ENCODE measurements at places on chromosomes 6 and 20.

- no peaks in the 10 kb centered on the region for H3K36me3 ChIP-seq
- no peak for DNase-seq
- H3K27me3 ChIP-seq, result peaks cover 2% of the 10 kb centered on the region
- H3K4me1 ChIP-seq, result peaks cover 15% of the 10 kb centered on the region
Measured at GRCh38 chr20:8795404-8795803, 273.5 kb upstream of the PLCB4 start.

GRCh38 chr6:4178737-4179333 lies 43.5 kb upstream of the ECI2 start:
- peaks cover 13% of the 10 kb centered on the region for H3K4me1 ChIP-seq
- H3K4me3 ChIP-seq, result no peak overlapping the region
- no peak overlapping the region for H3K27ac ChIP-seq
- H3K36me3 ChIP-seq, result peaks cover 4% of the 10 kb centered on the region

GRCh38 chr6:37168811-37169495 lies 999 bp upstream of the PIM1 start:
- H3K4me3 ChIP-seq, result peak overlapping the region; percentile 93
- no peak for DNase-seq
- peaks cover 9% of the 10 kb centered on the region for H3K36me3 ChIP-seq
- peaks cover 9% of the 10 kb centered on the region for H3K27me3 ChIP-seq

DNA sequence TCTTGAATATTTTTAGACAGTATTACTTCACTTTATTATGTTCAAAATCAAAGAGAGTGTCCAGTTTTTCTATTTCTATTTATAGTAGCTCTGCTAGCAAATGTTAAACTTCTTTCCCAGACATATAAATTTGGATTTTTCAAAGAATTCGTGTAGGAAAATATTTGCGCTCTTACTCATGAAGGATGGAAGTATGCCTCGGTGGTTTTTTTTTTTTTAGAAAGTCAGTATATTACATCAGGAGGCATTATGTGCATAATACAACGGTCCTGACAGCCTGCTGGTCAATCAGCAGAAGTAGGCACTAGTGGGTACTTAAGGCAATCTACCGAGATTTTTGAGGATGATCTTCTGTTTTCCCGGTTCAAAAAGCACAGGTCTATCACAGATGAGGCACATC lies 249.3 kb downstream of the TBX18 start:
- H3K27ac ChIP-seq, result no peak overlapping the region
- no peaks in the 10 kb centered on the region for H3K4me1 ChIP-seq
- no peak for DNase-seq
- no peak overlapping the region for H3K4me3 ChIP-seq

- no peak overlapping the region for H3K27ac ChIP-seq
- no peaks in the 10 kb centered on the region for H3K36me3 ChIP-seq
- no peak for DNase-seq
- no peak overlapping the region for H3K4me3 ChIP-seq
- no peaks in the 10 kb centered on the region for H3K27me3 ChIP-seq
Measured at GRCh38 chr20:52624281-52624680, 347.9 kb upstream of the TSHZ2 start.

DNA sequence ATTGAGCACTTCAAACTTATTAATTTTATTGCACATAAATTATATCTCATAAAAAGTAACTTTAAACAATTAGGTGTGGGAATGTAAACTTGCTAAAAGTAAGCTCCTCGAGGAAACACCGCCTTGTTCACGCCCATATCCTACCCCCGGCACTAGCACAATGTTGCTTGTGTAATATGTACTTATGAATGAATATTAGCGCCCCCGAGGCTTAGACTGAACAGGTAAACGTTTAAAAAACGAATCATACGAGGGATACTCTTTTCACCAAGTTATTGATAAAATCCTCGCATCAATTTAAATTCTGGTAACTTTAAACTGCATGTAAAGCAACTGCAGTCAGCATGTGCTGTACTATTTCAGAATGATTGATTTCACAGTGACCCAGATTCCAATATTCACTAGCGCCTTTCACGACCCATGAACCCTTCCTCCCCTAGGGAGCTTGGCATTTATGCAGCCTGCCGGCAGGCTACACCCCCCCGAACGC lies 637 bp downstream of the TFB1M start:
- H3K27ac ChIP-seq, result peak overlapping the region; percentile 94
- no peak for DNase-seq
- H3K27me3 ChIP-seq, result no peaks in the 10 kb centered on the region
- H3K4me1 ChIP-seq, result no peaks in the 10 kb centered on the region
- H3K36me3 ChIP-seq, result peaks cover 4% of the 10 kb centered on the region

DNA sequence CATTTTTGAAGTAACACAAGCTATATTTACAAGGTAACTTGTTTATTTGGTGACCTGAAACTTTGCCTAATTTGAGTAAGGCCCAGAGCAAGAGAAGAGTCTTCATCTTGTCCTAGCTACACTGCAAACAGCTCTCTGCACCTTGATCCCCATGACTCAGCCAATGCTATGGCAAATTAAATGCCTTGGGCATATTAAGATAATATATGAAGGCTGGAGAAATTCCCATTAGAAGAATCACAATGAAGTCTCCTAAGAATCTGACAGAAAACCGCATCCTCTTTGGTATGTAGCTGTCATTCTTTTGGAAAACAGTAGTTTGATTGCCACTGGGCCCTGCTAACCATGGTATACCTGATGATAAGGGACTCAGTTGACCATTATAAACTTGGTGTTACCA lies 204.5 kb downstream of the UBE3D start:
- no peaks in the 10 kb centered on the region for H3K4me1 ChIP-seq
- H3K4me3 ChIP-seq, result no peak overlapping the region
- H3K36me3 ChIP-seq, result no peaks in the 10 kb centered on the region
- DNase-seq, result no peak
- no peaks in the 10 kb centered on the region for H3K27me3 ChIP-seq
- no peak overlapping the region for H3K27ac ChIP-seq

- no peaks in the 10 kb centered on the region for H3K36me3 ChIP-seq
- no peak overlapping the region for H3K4me3 ChIP-seq
- peaks cover 1% of the 10 kb centered on the region for H3K27me3 ChIP-seq
- H3K27ac ChIP-seq, result no peak overlapping the region
Measured at GRCh38 chr6:53433261-53433950, 84.7 kb upstream of the ELOVL5 start.

- peaks cover 2% of the 10 kb centered on the region for H3K4me1 ChIP-seq
- no peak overlapping the region for H3K4me3 ChIP-seq
- H3K36me3 ChIP-seq, result no peaks in the 10 kb centered on the region
- no peak for DNase-seq
- no peaks in the 10 kb centered on the region for H3K27me3 ChIP-seq
Measured at GRCh38 chr6:123913863-123914262, 110.2 kb downstream of the NKAIN2 start.

DNA sequence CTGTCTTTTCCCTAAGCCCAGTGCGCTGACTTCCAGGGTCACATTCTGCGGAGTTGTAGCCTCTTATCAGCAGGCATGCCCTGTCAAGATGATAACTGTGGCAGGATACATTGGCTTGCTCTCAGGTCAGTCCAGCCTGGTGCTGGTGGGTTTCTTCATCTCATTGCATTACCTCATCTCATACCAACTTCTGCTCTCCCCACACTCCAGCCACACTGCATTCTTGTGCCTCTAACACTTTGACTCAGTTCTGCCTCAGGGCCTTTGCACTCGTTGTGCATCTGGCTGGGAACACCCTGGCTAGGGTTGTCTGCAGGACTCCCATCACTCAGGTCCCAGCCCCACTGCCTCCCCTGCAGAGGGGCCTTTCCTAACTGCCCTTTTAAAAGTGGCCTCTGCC lies 110.3 kb upstream of the BACH2 start:
- DNase-seq, result no peak
- no peaks in the 10 kb centered on the region for H3K36me3 ChIP-seq
- no peak overlapping the region for H3K27ac ChIP-seq
- peaks cover 2% of the 10 kb centered on the region for H3K27me3 ChIP-seq

- peaks cover 4% of the 10 kb centered on the region for H3K36me3 ChIP-seq
- H3K27me3 ChIP-seq, result peaks cover 9% of the 10 kb centered on the region
- no peak overlapping the region for H3K27ac ChIP-seq
- H3K4me1 ChIP-seq, result peaks cover 7% of the 10 kb centered on the region
- no peak for DNase-seq
Measured at GRCh38 chr6:170176136-170176897, 114.6 kb downstream of the DLL1 start.

DNA sequence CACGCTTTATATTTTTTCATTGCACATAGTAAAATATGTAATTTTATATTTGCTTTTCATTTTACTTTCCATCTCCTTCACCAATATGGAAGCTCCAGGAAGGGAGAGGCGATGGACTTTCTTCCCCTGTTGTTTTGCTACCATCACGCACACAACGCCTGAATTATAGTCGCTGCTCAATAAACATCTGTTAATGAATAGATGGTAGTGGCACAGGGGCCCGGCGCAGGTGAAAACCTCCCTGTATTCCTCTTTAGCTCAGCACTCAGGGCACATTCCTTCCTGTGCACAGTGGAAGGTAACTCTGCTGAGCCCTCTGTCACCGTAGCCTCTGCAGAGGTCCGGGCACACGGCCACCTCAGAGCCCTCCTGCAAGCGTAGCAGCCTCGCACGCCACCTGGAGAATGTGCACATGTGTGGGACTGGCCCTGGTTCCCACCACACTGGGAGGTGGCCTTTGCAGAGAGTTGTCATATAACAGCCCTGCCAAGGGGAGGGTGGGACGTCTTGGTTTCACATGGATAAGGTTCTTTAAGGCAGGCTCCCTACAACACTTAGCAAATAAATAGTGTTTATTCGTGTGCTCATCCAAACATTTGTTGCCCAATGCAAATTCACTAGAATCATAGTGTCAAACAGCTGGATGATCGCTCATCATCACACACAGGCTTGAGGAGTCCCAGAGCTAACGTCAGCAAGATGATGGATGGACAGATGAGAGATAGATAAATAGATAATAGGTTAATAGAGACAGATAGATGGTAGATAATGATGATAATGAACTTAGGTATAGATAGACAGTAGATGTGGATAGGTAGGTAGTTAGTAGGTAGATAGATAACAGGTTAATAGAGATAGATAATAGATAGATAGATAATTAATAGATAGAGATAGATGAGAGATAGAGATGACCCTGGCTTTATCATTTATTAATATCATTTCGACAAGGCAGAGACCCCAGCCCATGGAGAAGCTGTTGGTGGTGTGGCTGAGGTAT lies 32.3 kb upstream of the AFDN start:
- no peak for DNase-seq
- peak overlapping the region; percentile 32 for H3K4me3 ChIP-seq
- peak overlapping the region; percentile 67 for H3K27ac ChIP-seq

DNA sequence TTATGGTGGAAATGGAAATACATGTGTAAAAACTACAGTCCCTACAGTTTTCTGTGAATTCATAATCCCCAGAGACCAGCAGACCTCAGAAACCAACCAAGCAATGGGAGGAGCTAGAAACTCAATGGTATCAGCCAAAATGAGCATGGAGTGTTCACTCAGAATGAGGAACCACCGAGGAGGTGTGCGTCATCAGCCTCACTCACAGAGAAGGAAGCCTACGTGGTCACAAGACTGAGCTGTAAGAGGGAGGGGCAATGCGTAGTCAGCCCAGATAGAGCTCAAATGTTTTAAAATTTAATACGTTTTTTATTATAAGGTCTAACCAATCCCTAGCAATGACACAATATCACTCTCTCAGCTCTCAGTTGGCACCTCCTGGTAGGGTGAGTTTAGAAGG lies 17.4 kb downstream of the MYLK4 start:
- peaks cover 2% of the 10 kb centered on the region for H3K27me3 ChIP-seq
- DNase-seq, result no peak
- no peak overlapping the region for H3K27ac ChIP-seq
- no peaks in the 10 kb centered on the region for H3K36me3 ChIP-seq
- peaks cover 3% of the 10 kb centered on the region for H3K4me1 ChIP-seq

DNA sequence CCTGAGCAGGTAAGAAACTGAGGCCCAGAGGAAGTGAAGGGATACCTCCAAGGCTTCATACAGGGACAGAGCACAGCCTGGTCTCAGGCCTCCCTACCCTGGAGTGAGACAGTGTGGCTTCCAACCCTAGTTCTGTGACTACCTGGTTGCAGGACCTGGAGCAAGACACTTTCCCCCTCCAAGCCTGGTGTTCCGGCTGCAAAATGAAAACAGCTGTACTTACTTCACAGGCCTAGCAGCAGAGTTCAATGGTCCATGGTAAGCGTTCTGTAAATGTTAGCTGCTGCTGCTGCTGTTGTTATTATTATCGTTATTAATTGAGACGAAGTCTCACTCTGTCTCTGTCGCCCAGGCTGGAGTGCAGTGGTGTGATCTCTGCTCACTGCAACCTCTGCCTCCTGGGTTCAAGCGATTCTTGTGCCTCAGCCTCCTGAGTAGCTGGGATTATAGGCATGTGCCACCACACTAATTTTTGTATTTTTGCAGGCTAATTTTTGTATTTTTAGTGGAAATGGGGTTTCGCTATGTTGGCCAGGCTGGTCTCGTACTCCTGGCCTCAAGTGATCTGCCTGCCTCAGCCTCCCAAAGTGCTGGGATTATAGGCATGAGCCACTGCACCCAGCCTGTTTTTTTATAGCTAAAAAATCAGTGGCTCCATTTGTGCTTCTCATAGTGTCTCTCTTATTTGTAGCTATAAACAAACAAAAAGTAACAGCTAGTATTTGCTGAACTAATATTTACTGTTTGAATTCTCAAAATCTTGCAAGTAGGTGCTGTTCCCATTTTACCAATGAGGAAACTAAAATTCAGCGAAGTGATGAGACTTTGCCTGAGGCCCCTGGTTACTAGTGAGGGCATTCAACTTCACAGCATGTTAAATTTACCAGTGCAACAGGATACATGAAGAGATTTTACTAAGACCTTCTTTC lies 41.9 kb downstream of the COX4I2 start:
- H3K27me3 ChIP-seq, result peaks cover 2% of the 10 kb centered on the region
- peaks cover 18% of the 10 kb centered on the region for H3K36me3 ChIP-seq
- H3K4me1 ChIP-seq, result peaks cover 65% of the 10 kb centered on the region
- H3K27ac ChIP-seq, result no peak overlapping the region
- no peak overlapping the region for H3K4me3 ChIP-seq
- no peak for DNase-seq

DNA sequence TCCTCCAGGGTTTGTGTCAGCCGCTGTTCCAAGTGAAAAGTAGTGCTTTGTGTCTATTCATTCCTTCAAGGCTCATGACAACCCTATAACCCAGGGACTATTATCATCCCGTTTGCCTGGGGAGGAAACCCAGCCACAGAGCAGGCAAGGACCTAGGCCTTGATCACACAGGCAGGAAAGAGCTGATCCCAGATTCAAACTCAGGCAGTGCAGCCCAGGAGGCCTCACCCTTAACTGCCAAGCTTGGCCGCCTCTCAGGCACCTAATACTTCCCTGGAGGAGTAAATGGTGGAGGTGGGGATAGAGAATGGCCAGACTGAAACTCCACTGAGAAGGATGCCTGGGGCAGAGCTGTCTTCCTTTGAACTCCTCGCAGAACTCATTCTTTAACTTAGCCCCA lies 215.1 kb upstream of the QKI start:
- no peak overlapping the region for H3K4me3 ChIP-seq
- H3K4me1 ChIP-seq, result no peaks in the 10 kb centered on the region
- H3K27ac ChIP-seq, result no peak overlapping the region
- peaks cover 6% of the 10 kb centered on the region for H3K27me3 ChIP-seq

DNA sequence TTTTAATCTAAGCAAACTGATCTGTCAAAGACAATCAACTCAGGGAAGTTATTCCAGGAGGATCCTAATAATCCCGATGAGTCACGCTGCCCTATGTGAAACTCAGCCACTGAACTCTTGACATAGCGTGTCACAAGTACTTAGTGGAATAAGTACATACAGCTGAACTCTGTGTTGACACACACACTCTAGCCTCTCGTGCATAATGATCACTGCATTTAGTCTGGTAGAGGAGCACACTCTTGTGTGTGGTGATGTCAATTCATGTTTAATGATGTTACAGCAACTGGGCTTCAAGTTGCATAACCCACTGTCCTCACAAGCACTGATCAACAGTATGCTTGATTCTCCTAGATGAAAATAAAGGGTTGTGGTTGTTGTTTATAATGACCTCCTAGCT lies 148.3 kb downstream of the HACE1 start:
- H3K27ac ChIP-seq, result peak overlapping the region; percentile 92
- peaks cover 5% of the 10 kb centered on the region for H3K36me3 ChIP-seq
- no peak overlapping the region for H3K4me3 ChIP-seq
- H3K27me3 ChIP-seq, result peaks cover 6% of the 10 kb centered on the region
- H3K4me1 ChIP-seq, result peaks cover 32% of the 10 kb centered on the region

Measured in endothelial cell (in vitro differentiated cells).